ENCODE measurements at places on chromosomes 13 and 19.

GRCh38 chr19:18282021-18282787 lies 782 bp upstream of the JUND start:
- no peak for DNase-seq

GRCh38 chr13:113098162-113098732 lies 7.3 kb upstream of the F7 start:
- DNase-seq, result peak; percentile 55

GRCh38 chr13:95505265-95505664 lies 47.3 kb upstream of the CLDN10 start:
- no peak for DNase-seq

- no peak for DNase-seq
These were observed 18.2 kb downstream of the EFNB2 start for GRCh38 chr13:106517109-106517847.

DNA sequence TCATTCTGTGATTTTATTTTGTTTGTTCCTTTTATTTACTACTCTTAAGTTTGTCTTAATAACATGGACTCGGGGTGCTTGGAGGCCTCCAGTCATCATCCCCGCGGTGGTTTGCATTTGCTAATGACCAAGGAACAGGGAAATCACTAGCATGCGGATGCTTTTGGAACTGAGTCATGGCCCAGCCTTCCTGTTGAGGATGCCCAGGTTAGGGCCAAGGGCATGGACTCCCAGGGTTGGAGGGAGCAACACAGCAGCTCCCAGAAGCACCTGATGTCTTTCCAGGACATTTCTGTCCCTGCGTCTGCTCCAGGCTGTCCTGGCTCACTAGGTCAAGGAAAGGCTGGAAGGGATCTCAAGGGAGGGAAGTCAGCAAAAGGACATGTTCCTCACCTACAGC lies 423.7 kb upstream of the TSHZ3 start:
- peak; percentile 65 for DNase-seq

- DNase-seq, result peak; percentile 55
These were observed at the start of gene SLC44A2 for GRCh38 chr19:10625003-10625761. TSS of gene SLC44A2 (plus strand) at chr19:10625553. CDS start at chr19:10625634, 81 bp downstream.

DNA sequence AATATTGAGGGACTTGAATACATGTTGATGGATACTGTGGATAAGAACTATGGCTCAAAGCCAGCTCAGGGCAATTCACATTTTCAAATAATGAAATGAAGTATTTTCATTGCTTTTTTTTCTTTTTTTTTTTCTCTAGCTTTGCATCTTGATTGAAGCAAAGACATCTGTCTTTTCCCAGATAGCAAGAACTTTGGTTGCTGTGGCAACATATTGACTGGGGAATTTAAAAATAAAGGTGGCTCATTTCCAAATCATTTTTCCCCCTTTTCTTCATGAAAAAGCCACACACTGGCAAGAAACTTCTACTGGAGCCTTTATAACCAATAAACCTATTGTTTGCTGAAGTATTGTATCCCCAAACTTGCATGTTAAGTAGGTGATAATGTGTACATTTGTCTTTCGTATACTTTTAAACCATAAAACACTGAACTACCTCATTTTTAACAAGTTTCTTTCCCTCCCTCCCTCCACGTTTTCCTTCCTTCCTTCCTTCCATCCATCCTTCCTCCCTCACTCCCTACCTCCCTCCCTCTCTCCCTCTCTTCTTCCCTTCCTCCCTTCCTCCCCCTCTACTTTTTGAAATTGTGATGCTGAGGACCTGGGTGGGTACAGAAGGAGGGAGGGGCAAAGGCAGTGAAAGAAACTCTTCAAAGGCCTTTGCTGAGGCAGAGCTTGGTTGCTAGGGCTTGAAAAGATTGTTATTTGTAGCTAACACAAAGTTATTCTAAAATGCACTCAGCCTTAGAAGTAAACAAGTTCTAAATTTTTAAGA lies 343.5 kb upstream of the SPRY2 start:
- no peak for DNase-seq

GRCh38 chr19:4970558-4971423 lies 1.9 kb downstream of the KDM4B start:
- DNase-seq, result no peak
